ENCODE measurements at places on chromosomes 2 and 18. TPM values are rescaled to one million over a fixed set of nuclear protein-coding genes. Genes with fewer than 3 reads are reported as not detected.

DNA sequence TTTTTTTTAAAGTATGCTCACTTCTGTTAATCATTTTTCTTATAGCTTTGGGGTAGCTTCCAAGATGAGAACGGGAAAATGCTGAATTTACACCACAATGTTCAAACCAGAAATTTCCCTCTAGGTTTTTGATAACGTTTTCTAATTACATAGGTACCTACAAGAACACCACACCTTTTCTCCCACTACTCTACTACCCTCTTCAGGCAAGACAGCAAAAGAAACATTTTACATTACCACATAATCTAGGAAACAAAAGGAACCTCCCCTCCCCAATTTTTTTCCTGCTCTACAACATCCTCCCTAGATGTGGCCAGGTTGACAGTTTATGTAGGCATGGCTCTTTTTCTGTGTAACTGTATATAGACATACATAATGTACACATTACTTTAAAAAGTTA is 32.4 kb downstream of the NDUFAF7 start:
- DNase-seq = no peak

GRCh38 chr2:189870381-189871085 is 86.3 kb downstream of the PMS1 start:
- no peak for DNase-seq

- DNase-seq = no peak
Observed at GRCh38 chr18:63970809-63971205, 926 bp downstream of the SERPINB8 start.

DNA sequence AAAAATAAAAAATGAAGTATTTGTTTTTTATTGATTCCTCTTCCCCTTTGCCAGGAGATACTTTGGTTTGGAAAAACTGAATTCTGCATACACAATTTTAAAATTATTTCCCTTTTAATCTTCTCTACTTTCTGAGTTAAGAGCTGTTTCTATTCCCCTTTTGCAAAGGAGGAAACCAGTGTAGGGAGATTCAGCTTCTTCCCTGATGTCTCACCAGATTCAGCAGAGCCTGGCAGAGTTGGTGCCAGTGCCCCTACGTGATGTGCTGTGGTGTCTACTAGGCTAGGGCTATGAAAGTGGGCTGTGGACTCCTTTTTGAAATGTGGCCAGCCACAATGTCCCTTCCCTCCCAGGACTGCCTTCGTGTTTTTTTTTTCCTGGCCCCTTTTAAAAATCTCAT is 2.4 kb downstream of the RPE start:
- DNase-seq = no peak

DNA sequence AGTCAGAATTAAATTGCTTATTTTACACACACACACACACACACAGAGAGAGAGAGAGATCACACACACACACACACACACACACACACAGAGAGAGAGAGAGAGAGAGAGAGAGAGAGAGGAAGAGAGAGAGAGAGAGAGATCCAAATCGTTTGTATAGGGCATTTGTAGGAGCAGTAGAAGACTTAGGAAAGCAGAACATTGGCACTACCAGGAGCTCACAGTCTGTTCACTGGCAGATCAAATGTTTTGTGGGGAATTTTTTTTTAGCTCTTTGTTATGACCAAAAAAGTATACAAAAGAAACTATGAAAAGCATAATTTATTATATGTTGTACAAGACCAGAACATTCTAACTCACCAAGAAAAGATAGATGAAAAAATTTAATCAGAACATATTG is 81.8 kb downstream of the MBD5 start:
- DNase-seq = no peak

DNA sequence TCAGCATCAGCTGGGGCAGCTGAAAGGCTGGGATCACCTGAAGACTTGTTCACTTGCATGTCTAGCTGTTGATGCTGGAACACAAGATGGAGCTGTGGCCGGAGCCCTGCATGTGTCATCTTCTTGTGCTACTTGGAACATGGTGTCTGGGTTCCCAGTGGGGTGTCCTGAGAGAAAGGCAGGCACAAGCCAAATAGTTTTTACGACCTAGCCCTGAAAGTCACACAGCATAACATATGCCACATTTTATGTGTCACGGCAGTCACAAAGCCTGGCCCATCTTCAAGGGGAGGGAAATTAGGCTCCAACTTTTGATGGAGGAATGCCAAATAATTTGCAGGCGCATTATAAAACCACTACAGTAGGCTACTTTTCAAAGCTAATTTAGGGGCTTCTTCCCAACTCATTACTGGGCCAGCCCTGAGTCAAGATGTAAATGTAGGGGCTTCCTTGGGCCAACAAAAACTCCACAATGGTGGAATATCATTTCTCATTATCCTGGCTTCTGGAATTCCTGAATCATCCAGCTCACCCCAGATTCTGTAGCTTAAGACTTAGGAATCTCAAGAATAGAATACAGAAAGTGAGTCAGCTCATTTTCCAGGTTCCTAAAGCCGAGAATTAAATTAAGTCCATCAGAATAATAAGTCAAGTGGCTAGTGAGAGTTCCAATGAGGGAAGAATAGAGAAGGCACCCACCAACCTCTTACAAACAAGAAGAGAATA is 543.0 kb downstream of the TNS1 start:
- DNase-seq = no peak

GRCh38 chr18:3269241-3269913 is 7.4 kb downstream of the MYL12B start:
- DNase-seq = no peak

DNA sequence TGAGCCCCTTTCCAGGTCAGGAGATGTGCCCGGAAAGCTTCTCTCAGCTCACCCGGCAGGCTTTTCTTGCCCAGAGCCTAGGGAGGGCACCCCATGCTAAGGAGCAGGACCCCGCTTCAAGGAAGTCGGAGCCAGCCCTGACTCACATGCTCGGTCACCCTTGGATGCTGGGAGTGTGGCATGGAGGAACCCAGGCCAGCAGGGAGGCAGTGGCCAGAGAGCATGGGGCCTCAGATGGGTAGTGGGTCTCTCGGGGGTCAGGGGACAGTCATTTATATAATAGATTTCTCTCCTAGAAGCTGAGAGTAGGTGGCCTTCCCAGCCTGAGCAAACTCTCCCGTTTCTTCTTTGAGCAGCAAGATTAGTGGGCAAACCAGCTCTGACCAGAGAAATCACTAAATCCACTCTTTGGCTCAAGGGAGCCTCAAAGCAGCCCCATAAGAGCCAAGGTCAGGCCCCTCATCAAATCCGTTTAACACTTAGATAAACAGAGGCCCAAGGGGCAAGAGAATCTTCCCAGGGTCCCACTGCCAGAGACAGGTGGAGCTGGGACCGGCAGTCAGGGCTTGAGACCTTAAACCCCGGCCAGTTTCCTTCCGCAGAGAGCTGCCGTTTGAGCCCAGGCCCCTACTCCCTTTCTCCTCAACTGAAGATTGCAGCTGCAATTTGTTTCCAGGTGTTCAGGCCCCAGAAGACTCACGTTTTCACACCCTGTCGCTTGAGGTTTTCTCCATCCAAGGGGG is 113.1 kb downstream of the CYP26B1 start:
- no peak for DNase-seq

Gene L3MBTL4
- 0.03 TPM for polyA plus RNA-seq

Gene DYNC2LI1
- 28.2 TPM for polyA plus RNA-seq

Gene PAX3
- polyA plus RNA-seq = not detected

Gene IL1F10
- polyA plus RNA-seq = not detected

Data from A549 (cell line).